ENCODE measurements at places on chromosomes 12 and 14.

DNA sequence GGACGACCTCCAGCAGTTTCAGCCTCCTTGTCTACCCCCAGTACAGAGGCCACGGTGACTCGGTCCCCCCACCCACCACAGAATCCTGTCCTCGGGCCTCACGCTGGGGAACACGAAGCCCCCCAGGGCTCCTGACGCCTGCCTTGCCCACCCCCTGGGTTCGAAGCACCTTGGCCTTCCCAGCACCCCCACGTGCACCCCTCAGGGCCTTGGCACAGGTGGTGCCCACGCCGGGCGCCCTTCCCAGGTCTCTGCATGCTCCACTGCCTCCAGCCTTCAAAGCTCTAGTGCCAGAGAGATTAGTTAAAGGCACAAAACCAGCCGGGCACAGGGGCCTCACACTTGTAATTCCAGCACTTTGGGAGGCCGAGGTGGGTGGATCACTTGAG, 61.8 kb downstream of the NOC4L start:
- no peak for DNase-seq

GRCh38 chr12:45406988-45407850, 191.3 kb downstream of the ANO6 start:
- no peak for DNase-seq

- DNase-seq, result no peak
Measured at GRCh38 chr14:65554837-65555236, 142.3 kb downstream of the FUT8 start.

DNA sequence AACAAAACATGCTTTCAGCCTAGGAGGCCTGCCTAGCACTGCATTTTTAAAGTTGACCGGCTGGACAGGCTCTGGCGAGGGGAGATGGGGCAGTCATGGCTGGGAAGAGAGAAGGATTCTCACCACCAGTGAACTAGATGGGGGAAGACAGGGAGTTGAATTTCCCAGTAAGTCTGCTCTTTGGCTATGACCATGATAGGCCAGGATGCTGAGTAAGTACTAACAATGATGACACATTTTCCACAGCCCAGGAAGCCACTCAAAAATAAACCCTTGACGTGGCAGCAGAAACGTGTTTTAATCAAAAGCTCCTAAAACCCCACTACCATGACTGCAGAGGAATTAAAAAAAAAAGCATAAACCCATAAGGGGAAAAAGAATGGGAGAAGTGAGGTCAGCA, 19.0 kb downstream of the KCTD10 start:
- no peak for DNase-seq

DNA sequence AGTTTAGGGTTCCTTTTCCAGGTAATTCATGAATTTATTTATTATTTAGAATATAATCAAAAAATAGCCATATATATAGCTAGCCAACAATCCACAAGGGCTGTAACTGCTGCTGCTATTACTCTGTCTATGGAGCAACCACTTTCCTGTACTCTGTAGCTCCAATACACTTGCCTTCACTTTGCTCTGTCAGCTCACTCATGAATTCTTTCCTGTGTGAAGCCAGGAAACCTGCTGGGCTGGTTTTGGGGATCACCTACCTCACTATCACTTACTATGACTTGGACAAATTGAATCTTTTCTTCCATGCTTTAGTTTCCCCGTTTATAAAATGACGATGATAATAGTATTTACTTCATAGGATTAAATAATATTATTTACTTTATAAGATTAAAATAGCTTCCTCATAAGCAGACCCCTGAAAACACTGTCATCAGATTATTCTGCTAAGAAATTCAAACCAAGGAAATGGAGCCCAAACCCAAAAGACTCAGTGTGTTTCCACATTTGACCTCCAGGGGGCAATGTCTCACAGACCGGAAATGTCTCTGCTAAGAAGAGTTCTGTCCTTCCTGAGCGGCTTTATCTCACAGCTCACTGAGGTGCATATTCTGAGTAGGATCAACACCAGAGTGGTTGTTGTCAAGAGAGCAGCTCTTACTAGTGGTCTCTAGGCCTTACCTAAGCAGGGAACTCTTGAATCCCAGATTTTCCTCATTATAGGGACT, 457.1 kb downstream of the DAD1 start:
- no peak for DNase-seq

GRCh38 chr12:89276860-89277259, 75.4 kb downstream of the DUSP6 start:
- no peak for DNase-seq

GRCh38 chr14:90731487-90731886, 84.7 kb downstream of the TTC7B start:
- no peak for DNase-seq

GRCh38 chr12:72209086-72209485, 63.1 kb upstream of the TRHDE start:
- DNase-seq, result no peak

DNA sequence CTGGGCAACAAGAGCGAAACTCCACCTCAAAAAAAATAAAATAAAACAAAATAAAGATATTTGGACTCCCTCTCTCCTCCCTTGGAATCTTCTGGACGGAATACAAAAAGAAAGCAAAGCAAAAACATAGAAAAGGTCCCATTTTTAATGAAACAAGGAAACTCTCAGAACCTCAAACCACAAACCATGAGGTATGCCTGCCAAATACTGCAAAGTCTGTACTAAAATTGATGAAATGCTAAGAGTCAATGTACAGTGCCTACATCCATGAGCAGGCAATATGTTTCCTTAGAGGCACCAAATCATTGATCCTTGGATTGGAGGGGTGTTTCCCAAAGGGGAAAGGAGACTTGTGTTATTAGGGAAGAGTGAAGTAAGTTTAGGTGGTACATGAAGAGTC, 8.2 kb upstream of the RPS6KA5 start:
- no peak for DNase-seq

GRCh38 chr12:116339062-116339461, 61.6 kb upstream of the MED13L start:
- no peak for DNase-seq

DNA sequence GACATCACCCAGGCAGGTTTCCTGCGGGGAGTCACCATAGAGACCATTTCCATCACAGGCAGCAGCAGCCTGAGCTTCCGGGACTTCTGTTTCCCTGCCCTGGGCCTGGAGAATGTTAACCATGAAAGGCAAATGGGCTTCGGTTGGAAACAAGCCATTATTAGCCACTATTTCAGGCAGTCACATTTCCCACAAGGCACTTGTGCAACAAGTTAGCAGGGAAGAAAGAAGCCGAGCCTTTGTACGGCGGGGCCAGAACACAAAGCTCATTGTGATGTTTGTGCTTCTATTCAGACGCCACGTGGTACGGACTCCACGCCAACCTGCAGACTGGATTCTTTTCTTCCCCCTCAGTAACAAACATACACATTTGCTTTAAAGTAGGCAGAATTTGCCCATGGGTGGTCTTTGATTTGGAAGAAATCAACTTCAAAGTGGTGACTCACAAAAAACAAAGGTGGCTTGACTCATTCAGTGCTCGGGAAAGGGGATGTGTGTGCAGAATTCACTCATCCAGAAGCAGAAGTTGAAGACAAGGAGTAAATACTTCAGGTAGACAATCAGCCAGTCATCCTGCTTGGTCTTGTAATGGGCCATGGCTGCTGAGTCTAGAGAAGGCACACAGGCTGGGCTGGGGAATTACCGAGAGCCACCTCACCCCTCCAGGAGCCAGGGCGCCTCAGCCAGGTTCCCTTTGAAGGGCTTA, 154.2 kb upstream of the PRMT8 start:
- no peak for DNase-seq

DNA sequence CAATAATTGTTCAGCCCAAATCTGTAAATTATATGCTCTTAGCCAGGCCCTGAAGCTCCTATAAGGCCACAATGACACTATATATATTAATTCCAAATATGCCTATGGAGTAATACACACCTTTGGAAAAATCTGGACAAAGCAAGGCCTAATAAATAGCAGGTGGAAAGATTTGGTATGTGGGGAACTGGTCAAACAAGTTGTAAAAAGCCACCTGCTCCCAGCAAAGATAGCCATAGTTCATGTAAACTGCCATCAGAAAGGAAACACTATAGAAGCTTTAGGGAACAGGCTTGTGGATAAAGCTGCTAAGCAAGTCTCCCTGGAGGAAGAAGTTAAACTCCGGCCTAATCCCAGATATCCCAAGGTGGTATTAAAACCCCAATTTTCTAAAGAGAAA, 29.7 kb downstream of the PRMT8 start:
- DNase-seq, result no peak

Measured in NCI-H1436 (cell line).